Stimulated activated CD4-positive, alpha-beta T cell treated with anti-CD3 and anti-CD28 coated beads, Interleukin-1b, Interleukin-23, amount 100 ng/mL, for 24 hours (primary cell): ENCODE measurements at places on chromosomes 5 and 9.

GRCh38 chr9:86046930-86047341, 52.4 kb downstream of the GOLM1 start:
- no peak for DNase-seq

DNA sequence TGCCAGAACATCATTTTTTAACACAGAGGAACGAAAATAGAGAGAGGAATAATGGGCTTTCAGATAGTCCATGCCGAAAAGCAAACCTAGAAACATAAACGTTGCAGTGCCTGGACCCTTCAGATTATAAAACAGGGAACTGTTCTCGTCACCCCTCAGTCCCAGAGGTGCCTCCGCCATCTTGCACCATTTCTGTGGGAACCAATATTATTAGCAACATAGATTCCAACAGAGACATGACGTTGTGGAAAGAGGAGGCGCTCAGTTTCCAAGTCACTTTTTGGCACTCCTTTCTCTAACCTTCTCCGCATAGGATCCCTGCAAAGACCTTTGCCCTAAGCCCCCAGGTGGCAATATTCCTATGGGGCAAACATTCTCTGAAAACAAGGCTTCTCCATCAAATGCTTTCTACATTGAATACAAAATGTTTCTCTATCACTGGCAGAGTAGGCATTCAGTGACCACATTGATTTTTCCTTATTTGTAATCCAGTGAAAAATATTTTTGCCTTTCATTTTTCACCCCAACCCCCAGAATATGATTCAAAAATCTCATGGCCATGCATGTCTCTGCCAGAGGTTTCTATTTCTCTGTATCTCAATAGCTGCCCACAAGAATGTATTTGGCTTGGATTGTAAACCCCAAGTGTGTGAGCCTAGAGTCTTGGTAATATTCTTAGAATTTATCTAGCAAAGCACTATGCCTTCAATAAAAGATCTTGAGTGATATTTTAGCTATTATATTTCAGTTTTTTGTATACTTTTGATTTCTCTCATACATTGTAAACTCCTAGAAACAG, 500.8 kb upstream of the WWC1 start:
- no peak for DNase-seq

- no peak for DNase-seq
Measured at GRCh38 chr9:108182950-108183381, 672.8 kb downstream of the ACTL7B start.

DNA sequence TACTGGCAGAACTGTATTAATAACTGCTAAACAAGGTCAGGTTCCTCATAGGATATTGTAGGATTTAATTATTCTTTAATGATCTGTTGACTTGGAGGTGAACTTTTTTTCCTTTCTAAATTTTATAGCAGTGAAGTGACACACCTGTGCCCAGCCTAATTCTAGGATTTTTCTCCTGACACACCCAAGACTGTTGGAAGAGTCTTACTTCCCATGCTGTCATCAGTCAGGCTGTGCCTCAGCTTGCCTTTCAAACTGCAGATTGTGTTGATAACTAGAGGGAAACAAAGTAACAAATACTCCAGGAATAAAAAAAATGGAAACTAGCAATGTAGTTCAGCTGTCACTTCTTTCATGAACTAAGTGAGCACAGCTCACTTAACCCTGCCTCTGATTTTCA, 22.0 kb downstream of the OTULIN start:
- DNase-seq: no peak

- no peak for DNase-seq
Measured at GRCh38 chr9:69121155-69122081, 52.7 kb upstream of the TJP2 start.

DNA sequence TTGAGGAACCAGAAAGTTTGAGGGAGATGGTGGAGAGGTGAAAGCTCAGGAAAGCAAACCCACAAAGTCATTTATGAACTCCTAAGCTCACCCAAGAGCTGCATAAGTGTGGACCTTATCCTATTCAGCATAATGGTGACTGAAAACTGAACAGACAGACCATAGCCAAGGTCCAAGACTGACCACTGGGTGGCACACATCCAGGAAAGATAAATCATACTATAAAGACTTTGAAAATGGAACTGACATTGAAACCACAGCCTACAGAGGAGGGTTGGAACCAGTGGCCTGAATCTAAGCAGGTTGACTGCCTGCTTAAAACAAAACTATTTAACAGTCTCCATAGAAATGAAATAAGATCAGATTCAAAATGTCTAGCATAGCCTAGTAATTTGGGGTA, 121.0 kb upstream of the RGS7BP start:
- DNase-seq: no peak

DNA sequence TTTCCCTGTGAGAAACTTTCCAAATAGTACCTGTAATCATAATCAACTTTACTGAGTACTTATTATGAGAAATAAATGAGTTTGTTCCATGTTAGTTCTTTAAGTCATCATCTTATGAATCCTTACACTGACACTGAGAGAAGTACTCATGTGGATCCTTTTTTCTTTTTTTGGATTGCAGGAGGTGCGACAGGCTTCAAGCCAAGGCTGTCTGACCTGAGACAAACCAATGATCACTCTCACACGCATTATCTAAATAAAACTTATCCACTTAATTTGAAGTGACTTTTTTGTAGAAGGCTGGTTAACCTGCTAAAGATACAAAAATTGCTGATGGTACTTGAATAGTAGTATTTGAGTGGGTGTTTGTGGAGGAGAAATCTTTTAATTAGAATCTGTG, 39.5 kb downstream of the JAKMIP2 start:
- no peak for DNase-seq

DNA sequence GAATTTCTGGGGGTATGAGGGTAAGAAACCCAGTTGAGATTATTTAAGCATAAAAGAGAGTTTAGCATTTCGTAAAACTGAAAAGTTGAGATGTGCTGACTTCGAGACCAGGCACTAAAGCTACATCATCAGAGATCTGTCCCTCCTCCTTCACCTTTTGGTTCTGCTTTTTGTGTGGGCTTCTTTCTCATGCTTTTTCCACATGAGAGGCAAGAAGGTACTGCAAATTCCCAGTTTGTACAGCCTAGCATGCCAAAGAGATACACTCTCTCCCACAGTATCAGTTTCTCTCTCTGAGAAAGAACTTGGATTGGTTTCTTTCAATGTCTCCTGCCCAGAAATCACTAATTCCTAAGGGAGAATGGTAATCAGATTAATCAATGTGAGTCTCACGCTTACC, 584.7 kb downstream of the SEMA5A start:
- no peak for DNase-seq

GRCh38 chr9:297104-297972, 82.7 kb downstream of the DOCK8 start:
- no peak for DNase-seq

DNA sequence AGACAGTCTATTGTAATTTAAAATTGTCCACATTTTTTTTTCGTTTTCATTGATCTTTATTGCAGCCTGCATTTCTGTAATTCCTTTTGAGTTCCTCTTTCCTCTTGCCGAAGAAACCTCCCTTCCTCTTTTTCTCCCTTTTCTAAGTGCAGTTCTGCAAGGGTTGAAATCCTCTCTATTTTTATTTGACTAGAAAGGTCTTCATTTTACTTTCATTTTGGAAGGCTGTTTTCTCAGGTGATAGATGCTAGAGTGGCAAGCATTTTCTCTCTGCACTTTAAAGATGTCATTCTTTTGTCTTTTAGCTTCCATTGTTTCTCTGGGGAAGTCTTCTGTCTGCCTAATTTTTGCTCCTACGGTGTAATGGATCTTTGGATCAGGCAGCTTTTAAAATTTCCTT, 248.5 kb downstream of the SMARCA2 start:
- no peak for DNase-seq

DNA sequence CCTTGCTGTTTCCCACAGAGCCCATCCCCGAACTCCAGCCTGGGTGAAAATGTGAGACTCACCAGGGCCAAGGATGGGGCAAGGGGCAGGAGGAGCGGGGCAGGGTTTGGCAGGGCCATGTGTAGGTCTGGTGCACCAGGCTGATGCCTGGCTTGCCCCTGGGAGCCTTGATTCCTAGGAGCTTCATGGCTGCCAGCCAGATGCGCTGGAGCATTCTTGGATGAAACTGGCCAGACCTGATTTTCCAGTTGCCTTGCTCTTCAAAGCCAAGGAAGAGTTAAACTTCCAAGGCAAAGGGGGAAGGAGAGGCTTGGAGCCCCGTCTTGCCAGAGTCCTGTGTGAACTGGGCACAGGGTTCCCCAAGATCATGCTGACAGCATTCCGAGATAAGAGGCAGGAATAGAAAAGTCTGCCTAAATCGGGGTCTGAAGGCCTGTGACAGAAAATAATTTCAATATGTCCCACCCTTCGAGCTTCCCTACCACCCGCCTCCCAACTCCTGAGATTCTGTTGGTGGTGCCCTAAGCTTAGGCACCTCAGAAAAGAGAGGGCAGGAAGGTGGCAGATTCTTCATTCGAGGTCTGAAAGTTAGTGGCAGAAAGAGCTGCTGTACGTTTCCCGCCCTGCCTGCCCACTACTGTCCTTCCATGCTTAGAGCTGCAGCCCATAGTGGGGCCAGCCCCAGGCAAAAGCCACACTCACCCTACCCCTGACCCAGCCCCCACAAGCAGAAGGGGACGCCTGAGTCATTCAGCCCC, 20.4 kb downstream of the FAT2 start:
- DNase-seq: no peak

GRCh38 chr5:24805230-24805629, 160.5 kb upstream of the CDH10 start:
- no peak for DNase-seq

DNA sequence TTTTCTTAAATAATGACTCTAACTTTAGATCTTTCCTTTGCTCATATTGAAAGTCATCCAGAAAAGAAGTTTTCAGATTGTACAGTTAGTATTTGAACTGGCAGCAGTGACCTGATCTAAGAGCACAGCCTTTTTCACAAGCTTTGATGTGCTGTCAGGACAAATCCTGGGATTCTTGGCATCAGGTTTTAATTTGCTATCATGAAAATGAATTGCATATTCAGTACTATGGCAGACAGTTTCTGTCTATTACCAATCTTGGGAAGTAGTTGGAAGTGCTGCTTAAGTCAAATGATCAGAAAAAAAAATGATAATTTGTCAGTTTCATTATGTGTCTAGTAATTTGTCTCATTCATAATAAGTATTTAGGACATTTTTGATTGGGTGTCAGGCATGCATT, 925.6 kb upstream of the ARRDC3 start:
- no peak for DNase-seq

DNA sequence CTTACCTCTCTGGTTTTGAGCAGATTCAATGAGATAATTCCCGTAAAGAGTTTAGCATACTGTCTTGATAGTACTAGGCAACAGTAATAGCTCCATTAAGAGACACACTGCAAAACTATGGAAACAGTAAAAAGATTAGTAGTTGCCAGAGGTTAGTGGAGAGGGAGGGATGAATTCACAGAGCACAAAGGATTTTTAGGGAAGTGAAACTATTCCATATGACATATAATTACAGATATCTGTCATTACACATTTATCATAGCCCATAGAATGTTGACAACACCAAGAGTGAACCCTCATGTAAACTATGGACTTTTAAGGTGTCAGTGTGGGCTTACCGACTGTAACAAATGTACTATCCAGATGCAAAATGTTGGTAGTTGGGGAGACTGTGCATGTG, 176.4 kb upstream of the PLCXD3 start:
- no peak for DNase-seq

DNA sequence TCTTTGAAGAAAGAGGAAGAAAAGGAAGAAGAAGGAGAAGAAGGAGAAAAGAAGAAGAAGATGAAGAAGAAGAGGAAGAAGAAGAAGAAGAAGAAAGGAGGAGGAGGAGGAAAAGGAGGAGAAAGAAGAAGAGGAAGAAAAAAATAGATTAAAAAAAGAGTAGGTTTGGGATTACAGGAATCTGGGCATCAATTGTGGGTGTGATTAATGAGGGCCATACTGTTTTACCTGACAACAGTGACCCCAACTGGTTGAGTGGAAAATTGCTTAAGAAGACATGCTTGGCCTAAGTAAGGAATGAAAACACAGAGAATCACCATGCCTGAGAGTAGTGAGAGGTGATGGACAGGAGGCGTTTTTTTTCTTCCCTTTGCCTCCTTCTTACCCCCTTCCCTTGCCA, 114.6 kb downstream of the FAM170A start:
- no peak for DNase-seq

- DNase-seq: no peak
Measured at GRCh38 chr9:35190203-35190602, 28.4 kb downstream of the UNC13B start.

DNA sequence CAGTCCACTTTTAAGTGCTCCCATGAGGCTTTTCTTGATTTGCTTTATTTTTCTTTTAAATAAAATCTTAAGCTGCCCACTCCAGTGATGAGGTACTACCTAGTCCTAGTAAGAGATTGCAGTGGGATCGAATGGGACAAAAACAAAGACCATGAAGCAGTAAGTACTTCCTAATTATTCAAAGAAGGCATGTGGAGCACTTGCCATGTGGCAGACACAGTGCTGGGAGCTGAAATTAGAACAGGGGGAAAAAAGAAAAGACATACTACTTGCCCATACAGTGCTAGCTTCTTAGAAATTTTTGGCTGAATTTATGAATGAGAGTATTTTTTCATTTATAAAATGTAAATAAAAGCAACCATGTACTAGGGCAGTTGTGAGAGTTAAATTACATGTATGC, 239.9 kb upstream of the TNC start:
- DNase-seq: no peak

DNA sequence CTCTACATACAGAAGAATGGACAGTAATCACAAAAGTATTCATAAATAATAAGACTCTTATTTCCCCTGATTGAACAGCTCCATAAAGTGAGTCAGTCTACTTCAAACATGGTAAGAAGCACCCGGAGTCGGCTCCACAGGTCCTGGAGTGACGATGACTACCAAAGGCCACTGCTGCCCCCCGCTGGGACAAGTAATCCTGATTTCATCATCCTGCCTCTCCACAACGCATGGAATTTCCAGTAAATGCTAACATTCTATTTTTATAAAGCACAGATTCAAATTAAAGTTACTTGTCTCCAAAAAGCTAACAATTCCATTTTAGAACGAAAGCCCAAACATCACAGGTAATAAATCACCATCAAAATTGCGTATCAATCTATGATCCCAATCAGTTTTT, 16.2 kb downstream of the ATPSCKMT start:
- no peak for DNase-seq

- DNase-seq: no peak
Measured at GRCh38 chr5:80054682-80055081, 19.5 kb downstream of the THBS4 start.

- no peak for DNase-seq
Measured at GRCh38 chr5:105131045-105131444, 1568.5 kb upstream of the NUDT12 start.

DNA sequence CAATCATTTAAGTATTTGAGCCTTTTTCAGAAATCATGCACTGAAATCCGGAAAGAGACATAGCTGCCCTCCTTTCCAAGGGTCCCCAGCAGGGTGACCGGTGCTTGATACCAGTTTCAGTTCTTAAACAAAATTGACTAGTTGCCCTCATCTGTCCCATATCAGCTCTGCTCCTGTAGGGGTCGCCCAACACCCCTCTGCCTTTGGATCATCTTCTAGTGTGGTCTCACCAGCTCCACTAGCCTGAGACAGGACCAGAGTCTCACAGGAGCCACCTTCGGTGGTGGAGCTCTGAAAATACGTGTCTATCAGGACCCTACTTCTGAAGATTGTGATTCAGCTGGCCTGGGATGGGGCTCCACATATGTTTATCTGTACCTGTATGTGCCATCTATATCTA, 428.2 kb downstream of the ENC1 start:
- no peak for DNase-seq

GRCh38 chr9:129900263-129901027, 65.2 kb downstream of the USP20 start:
- no peak for DNase-seq

GRCh38 chr9:18909140-18910018, 123.6 kb downstream of the SAXO1 start:
- no peak for DNase-seq
